NCI-H774 (cell line): ENCODE measurements at places on chromosomes 3 and 15.

DNA sequence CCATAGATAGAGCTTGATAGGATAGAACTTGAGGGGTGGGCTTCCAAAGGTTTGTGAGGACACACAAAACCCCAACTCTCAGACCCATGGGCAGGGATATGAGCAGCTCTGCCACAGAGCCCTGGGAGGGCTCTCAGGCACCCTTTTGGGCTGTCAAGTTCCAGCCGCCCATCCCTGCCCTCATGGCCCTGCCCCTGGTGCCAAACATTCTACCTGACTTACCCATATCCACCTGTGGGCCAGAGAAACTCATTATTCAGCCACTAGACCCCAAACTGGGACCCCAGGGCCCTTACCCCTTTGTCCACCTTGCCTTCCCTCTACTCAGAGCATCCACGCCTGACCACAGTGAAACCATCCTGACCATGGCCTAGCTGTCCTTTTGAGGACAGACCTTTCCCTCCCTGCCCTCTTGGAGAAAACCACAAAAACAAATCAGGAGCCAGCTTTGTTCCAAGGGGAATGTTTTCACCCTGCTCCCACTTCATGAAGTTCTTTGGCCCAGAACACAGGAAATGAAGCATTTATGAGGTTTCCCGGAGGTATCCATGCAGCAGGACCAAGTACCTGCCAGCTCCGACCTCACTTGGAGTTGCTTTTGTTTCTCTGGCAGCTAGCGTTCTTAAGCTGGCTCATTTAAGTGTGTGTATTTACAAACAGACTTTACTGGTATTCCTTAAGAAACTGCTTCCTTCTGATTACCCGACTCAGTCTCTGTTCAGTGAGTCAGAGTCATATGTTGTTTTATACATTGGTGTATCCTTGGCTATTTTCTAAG, 34.2 kb upstream of the GALNT15 start:
- no peak for DNase-seq

DNA sequence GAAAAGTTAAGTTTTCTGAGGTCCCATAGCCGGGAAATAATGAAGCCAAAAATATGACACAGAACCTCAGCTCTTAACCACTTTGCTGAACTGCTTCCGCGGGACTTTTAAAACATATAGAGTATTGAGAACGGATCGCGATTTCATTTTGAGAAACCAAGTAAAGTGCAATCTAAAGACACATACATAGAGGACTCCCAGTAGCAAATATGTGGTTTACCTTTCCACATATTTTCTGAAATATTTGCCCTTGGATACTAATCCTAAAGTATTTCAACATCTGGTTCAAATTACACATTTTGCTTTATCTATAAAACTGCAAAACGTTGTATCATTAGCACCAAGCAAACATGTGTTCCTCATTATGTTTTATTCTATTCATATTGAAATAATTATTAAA, 776.5 kb downstream of the ROBO2 start:
- no peak for DNase-seq

- DNase-seq, result peak; percentile 98
These were observed 30.5 kb upstream of the SRP14 start for GRCh38 chr15:40069178-40070165.

DNA sequence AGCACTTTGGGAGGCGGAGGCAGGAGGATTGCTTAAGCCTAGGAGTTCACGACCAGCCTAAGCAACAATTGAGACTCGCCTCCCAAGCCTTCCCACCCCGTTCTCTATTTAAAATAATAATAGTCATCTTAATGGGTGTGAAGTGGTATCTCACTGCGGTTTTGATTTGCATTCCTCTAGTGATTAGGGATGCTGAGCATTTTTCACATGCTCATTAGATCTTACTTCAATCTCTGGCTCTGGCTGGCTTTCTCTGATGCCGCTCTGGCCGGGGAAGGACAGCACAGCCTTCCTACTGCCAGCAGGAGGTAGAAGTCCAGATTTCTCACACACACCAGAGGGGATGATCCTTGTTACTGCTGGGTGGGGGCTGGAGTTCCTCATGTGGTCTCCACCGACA, 7.4 kb upstream of the EIF4A2 start:
- no peak for DNase-seq

- DNase-seq, result no peak
These were observed 485 bp downstream of the CELF6 start for GRCh38 chr15:72319360-72319984.

GRCh38 chr3:149523512-149524299, 49.2 kb downstream of the TM4SF4 start:
- no peak for DNase-seq

DNA sequence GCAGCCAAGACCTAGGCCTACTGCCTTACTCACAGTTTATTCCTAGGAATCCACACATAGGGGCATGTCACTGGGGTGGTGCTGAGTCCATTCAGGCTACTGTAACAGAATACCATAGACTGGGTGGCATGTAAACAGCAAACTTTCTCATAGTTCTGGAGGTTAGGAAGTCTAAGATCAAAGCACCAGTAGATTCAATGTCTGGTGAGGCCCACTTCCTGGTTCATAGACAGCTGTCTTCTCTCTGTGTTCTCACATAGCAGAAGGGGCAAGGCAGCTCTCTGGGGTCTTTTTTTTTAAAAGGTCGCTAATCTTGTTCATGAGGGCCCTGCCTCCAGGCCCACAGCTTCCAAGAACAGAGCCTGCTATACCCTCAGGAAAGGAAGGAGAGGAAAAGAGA, 113.9 kb upstream of the MANF start:
- no peak for DNase-seq

GRCh38 chr15:48913141-48913540, 35.2 kb downstream of the EID1 start:
- no peak for DNase-seq

GRCh38 chr15:39631357-39631756, 50.5 kb downstream of the THBS1 start:
- no peak for DNase-seq

- DNase-seq, result no peak
These were observed 164.5 kb downstream of the TBC1D5 start for GRCh38 chr3:17577796-17578520.

DNA sequence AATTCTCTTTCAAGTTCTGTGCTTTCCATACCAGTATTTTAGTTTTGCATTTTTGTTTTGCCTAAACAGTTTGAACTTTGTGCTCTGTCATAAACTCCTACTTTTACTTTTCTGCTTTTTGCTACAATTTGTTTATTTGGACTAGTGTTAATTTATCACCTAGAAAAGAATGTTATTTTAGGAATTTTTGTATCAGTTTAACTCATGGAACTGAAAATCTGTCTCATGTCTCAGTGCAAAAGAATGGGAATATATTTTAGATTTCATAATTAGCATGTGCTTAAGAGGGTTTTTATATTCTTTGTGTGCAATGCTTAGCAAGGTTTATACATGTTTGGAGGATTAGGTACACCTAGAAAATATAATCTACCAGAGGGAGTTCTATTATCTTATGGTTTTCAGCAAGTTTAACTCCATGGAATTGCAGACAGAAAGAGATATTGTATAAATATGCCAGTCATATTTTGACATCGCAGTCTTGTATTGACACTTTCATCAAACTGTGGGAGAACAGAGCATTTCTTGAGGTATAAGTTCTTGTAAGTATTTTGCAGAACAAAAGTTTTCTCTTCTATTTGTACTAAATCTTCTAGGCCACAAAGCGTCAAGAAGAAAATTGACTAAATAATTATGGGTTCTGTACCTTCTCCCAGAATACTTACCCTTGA, 409.9 kb downstream of the RBMS3 start:
- DNase-seq, result no peak

- no peak for DNase-seq
These were observed 75.4 kb upstream of the LARS2 start for GRCh38 chr3:45312836-45313493.

GRCh38 chr3:14725013-14725412, 50.1 kb downstream of the C3orf20 start:
- no peak for DNase-seq

DNA sequence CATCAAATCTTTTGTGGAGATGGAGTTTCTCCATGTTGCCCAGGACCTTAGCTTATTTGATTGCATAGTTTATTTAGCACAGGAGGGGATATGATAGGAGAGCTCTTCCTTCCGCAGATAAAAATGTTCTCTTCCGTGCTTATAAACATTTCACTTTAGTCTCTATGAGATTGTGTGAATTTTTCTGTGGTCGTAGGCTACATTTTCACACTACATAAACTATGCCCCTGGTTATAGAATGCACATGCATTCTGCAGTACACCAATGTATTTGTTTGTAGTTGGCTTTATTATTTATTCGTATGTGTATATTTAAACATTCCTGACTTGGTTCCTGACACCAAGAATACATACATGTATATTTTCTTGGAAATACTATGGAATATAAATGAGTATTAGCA, 139.2 kb downstream of the UBE2E2 start:
- no peak for DNase-seq

DNA sequence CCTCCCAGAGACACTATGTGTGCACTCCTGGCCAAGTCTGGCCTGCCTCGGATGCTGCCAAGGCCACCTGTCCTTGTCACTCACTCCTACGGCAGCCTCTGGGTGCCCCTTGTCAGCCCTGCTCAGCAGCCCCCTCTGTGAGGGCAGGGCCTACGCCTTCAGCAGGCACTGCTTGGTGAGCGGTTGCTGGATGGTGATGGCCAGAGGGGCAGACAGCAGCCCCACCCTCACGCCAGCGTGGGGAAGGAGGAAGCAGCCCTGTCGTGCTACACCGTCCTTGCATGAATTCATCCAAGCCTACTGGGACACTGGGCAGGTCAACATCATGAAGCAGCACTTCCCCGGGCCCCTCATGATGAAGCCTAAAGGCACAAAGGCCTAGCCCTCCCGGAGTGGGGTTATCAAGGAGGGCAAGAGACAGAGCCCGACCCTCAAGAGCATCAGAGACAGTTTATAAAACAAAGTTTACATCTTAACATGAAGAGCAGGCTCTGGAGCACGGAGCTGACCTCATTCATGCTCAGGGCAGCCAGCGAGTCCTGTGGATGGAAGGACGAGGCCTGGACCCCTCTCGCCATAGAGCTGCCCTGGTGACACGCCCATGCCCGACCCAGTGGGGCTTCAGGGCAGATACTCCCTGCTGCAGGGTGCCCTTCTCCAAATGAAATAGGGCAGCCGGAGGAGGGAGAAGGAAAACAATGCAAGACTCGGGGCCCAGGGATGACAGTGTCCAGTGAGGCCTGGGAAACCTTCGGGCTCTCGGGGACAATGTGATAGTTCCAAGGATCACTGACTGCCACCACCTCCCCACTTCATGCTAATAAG, 25.3 kb downstream of the CHDH start:
- no peak for DNase-seq

- DNase-seq, result no peak
These were observed 165.4 kb downstream of the SV2B start for GRCh38 chr15:91265416-91265940.

GRCh38 chr3:71255498-71255897, 328.0 kb downstream of the FOXP1 start:
- no peak for DNase-seq

DNA sequence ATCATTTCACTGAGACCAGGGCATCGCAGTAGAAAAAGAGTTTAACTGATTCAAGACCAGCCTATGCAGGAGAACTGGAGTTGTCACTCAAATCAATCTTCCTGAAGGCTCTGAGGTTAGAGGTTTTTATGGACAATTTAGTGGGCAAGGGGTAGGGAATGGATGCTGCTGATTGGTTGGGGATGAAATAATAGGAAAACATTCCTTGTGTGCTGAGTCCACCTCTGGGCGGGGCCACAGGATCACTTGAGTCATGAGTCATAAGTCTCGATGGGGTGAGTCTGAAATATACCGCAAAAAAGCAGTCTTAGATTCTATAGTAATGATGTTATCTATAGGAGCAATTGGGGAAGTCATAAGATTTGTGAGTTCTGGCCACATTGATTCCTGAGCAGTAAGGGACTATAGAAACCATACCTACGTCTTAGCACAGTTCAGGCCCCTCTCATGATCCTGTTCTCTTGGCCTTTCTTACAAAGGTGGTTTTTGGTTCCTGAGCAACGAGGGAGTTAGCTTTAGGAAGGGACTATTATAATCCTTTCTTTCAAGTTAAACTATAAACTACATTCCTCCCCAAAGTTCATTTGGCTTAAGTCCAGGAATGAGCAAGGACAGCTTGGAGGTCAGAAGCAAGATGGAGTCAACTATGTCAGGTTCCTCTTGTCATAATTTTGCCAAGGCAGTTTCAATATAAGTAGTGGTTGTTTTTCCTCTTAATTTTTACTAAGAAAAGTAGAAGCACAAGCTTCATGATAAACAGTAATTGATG, 2.7 kb upstream of the OPA1 start:
- no peak for DNase-seq

DNA sequence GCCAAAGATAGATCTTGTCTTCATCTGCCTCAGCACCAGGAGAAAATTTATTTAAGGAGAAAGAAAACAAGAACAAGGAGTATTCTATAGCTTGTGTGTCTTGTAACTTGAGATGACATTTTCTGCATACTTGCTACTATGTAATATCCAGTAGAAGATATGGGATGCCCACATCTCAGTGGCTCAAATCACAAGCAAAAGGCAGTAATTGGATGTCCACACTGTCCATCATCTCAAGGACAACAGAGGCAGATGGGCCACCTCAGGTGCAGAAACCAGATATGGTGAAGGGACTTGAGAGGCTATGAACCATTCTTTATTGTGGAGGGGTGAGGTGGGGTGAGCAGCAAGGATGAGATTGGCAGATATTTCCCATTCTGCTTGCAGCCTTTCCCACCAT, 309.0 kb downstream of the GBE1 start:
- DNase-seq, result no peak

GRCh38 chr3:16529264-16529663, 15.8 kb upstream of the RFTN1 start:
- no peak for DNase-seq

DNA sequence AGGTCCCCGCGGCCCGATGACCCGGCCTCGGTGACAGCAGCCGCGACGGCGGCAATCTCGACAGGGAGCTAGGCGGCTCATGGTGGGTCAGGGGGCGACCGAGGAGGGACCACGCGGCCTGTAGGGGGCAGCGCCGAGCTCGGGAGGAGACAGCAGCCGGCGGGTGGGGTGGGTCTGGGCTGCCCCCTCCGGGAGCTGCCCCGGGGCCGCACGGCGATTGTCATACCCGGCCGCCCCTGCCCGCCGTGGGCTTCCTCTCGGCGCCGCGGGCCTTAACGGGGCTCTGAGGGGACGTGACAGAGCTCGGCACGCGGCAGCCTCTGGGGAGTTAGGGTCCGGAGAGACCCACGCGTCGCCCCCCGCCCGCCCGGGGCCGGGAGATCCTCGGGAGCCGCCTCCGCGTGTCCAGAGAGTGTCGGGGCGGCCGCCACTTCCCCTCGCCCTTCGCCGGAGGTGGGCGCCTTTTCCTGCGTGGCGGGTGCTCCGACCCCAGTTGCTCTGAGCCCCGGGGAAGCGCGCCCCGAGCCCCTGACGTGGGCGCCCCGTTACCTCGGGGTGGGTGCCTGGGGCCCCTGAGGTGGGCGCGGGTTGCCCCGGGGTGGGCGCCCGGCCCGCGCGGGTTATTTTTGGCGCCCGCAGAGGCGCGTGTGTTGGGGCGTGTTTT, 539 bp upstream of the PLCL2 start:
- no peak for DNase-seq

DNA sequence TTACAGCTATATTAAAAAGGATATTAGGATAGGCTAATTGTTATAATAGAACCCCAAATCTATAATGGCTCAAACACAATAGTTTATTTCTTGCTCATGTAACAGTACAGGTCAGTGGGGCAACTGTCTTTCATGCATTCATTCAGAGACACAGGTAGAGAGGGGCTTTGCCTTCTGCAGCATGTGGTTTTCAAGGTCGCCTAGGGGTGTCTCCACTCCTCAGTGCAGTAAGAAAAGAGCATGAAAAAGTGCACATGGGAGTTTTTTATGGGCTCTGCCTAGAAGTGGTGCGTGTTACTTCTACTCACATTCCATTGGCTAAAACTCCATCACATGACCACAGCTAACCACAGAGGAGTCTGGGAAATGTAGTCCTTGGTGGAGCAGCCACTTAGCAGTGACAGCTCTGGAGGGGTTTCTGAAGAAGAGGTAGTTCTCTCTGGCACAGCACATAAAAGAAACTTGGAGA, 1.8 kb downstream of the ZBTB38 start:
- peak; percentile 70 for DNase-seq
